ENCODE measurements at places on chromosomes 12 and 14.

DNA sequence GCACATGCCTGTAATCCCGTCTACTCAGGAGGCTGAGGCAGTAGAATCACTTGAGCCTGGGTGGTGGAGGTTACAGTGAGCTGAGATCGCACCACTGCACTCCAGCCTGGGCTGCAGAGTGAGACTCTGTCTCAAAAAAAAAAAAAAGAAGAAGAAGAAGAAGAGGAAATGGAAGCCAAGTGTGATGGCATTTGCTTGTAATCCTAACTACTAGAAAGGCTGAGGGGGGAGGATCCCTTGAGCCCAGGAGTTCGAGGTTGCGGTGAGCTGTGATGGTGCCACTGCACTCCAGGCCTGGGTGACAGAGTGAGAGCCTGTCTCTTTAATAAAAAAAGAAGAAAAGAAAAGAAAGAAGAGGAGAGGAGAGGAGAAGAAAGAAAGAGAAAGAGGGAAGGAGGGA lies 52.1 kb downstream of the LGMN start:
- DNase-seq = no peak

- no peak for DNase-seq
These were observed 89.3 kb upstream of the SLC38A4 start for GRCh38 chr12:46915082-46915481.

- no peak for DNase-seq
These were observed 65.6 kb upstream of the YARS2 start for GRCh38 chr12:32821293-32821692.

GRCh38 chr12:72272091-72272661 lies at the start of gene TRHDE:
TSS of gene TRHDE (plus strand) at chr12:72272370. CDS start at chr12:72272644, 274 bp downstream.
- DNase-seq = no peak

DNA sequence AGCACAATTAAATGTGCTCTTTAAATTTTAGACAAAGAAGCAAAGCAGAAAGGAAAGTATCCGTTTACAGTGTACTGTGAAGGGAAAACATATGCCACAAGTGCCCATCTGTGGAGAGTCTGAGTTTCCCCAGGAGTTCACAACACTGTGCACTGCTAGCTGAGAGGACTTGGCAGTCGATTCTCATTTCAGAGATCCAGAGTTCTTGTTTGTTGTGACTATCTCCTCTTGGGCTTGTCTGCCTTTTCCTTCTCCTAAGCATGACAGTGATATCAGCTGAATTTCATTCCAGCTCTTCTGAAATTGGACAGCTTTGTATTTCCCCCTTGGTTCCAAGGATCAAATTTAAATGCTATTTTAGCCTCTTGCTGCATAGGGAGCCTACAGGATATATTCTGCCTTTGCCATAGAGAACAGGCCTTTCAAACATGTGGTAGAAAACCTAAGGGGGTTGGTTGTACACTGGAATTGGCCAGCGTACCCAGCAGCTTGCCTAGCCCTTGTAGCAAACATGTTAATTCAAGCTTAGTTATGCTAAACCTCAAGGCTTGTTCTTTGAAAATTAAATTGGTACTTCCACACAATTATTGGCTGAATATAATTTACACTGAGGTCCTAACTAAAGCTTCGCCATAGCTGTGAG lies 259.2 kb upstream of the NOVA1 start:
- DNase-seq = no peak

- DNase-seq = peak; percentile 10
These were observed 1.5 kb downstream of the BCL2L14 start for GRCh38 chr12:12072064-12072760.

GRCh38 chr14:103343164-103343879 lies 9.3 kb downstream of the EIF5 start:
- peak; percentile 74 for DNase-seq

DNA sequence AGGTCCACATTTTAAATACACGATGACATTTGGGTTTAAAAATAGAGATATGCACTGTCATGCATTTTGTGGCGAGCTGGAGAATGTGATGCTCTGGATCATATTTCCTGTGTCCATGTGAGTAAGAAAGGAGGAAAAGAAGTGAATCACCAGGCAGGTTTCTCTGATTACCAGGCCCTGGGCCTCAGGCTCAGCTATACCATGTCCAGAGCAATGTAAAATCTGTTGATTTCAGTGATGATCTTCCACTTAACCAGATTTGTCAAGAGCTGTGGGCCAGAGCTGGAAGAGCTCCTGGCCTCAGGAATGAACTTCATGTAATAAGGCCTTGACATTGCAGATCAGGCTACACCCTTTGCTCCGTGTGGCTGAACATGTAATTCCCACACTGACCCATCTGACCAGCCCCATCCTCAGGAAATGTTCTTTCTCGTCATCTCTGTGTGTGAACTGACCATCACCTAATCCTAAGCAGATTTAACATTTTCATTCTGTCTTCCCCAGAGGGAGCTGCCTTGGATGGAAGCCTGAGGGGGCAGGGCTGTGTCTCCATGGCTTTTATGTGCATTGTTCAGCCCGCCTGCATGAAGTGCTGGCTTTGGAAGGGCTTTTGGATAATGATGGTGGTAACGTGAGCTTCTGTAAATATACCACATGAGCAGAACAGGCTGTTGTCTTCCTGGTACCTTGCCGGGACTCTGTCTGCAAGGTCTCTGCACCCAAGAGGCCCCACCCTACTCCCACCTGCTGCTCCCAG lies 54.5 kb downstream of the CRACR2A start:
- DNase-seq = no peak

DNA sequence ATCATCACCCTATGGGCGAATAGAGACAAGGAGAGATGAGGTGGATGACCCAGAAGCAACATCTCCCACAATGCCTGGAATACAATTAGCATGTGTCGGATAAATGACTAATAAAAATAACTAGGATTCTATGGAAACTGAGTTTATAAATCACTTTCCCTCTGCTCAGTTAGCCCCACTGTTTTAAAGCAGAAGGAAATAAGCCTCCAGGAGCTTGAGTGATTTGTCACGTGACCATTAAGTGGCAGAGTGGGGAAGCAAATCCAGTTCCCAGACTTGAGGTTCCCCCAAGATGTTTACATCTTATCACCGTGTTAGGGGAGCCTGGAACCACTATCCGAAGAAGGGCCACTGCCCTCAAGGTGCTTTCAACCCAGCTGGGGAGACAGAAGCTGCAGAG lies 136.5 kb upstream of the CCND2 start:
- DNase-seq = no peak

DNA sequence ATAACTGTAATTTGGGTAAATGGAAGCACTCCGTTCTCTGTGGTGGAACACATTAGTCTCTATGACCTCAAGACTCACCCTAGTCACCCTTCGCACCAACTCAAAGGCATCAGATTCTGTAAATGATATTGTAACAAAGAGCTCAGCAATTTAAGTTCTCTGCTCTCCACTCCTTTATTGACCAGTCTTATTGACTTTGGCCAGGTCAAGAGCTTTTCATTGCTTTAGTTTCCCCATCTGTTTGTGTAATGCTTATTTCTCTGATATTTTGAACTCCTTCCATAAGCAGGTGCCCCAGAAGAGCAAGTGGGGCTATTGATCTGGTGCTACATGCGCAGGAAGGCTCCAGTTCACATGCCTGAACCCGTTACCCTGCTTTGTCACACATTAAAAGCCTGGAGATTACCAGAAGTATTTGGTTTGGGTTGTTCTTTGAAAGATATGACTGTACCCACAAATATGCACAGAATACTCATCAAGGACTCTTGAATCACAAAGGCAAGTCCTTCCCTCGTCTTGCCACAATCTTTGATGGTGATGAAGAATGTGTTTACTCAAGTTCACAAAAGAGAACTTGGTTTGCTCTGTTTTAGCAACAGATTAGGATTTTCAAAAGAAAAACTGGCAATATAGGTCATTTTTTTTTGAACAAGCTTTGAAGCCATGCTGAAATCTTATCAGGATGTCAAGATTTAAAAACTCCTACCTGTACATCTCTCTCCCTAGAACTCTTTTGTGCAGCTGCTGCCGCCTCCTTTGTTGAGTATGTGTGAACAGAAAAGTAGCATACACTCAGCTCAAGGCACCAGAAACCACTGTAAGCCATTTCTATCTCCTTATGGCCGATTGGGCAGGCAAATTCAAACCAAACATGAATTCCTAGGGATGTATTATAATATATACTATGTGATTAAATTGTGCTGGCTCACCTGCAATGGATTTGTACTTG lies 193.9 kb downstream of the BCAT1 start:
- DNase-seq = no peak

DNA sequence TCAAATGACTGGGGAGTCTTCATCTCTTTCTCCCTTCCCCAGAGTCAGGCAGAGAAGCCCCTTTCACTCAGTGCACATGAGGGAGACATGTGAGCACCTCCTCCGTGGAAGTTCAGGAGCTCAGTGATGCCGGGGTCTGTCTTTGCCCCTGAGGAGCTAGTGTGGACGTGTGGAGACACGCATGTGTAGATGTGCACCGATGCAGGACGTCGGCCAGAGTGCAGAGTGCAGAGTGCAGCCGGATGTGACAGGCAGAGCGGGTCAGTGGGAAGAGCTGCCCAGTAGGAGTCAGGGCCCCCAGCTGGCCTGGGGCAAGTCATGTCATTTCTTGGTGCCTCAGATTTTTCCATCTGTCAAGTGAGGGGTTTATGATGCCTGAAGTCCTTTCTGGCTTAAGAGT lies 20.7 kb downstream of the TSPAN9 start:
- no peak for DNase-seq

DNA sequence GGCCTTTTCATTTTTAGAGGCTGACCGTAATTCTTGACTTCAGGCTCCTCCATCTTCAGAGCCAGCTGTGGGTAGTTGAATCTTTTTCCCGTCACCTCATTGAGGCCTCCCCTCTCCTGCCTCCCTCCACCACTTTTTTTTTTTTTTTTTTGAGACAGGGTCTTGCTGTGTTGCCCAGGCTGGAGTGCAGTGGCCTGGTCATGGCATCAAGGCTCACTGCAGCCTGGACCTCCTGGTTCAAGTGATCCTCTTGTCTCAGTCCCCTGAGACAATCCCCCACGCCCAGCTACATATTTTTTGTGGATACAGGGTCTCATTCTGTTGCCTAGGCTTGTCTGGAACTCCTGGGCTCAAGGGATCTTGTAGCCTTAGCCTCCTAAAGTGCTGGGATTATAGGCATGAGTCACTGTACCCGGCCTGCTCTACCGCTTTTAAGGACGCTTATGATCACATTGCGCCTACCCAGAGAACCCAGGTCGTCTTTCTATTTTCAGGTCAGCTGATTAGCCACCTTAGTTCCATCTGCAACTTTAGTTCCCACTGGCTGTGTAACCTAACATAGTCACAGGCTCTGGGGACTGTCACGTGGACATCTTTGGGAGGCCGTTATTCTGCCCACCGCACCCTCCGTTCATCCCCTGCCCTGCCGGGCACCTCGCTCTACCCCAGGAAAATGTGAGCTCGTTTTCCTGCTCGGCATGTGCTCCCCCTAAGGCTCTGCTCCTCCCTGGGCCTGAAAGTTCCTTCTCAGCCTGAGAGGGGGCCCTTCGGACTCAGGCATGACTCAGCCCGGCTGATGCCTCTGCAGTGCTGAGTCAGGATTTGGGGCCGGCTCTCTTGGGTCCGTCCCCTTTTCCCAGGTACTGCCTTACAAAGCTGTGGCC lies 13.4 kb downstream of the TNFAIP2 start:
- DNase-seq = peak; percentile 56

GRCh38 chr14:36238666-36239363 lies 62.3 kb upstream of the PTCSC3 start:
- DNase-seq = no peak

DNA sequence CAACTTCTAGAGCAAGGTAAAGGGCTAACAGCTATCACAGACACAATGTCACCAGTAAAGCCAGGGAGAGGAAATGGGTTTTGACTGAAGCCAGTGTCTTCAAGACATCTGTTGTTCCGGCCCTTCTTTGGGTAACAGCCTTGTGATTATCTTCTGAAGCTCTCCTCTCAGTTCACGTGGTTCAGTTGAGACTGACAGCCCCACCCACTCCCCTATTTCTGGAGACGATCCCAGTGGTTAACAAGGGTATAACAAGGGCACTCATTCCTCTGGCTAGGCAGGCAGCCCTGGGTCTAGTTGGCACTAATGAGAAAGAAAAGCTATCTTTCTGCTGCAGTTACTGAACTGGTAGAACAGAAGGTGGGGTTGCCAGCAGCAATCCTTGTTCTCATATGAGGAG lies 6.9 kb downstream of the GNPTAB start:
- peak; percentile 99 for DNase-seq

DNA sequence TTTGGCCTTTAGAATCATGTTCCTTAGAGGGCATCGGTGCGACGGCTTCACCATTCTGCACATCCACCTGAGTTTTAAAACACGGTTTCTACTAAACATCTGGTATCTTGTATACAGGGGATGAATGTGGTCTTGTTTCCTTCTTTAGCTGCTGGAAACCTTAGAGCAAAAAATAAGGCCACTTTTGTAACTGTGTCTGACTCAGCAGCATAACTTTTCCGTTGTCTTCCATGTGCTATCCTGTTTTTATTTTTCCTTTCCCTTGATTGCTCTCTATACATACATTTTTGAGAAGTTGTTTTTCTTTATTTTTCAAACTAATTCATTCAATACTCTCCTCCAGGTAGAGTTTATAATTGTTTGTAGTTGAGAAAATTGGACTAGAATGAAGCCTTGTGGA lies 108.8 kb upstream of the PCED1B start:
- no peak for DNase-seq

- DNase-seq = no peak
These were observed 41.4 kb upstream of the NUDT4 start for GRCh38 chr12:93336291-93336741.

- no peak for DNase-seq
These were observed 8.4 kb downstream of the GPRC5A start for GRCh38 chr12:12899530-12900380.

- DNase-seq = no peak
These were observed 115.2 kb downstream of the C12orf75 start for GRCh38 chr12:105445649-105446048.

DNA sequence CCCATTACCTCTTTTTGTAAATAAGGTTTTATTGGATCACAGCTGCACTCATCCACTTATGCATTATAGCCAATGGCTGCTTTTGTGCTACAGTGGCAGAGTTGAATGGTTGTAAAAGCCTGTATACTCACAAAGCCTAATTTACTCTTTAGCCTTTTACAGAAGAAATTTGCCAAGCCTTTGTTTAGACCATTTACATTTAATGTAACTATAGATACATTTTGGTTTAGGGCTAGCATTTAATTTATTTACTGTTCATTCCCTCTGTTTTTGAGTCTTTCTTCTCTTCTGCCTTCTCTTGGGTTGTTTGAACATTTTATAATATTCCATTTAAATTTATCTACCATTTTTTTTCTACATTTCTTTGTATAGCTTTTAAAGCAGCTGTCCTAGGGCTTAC lies 217.1 kb upstream of the AMIGO2 start:
- DNase-seq = no peak

Measured in hematopoietic multipotent progenitor cell treated with erythropoietin and hydrocortisone succinate and interleukin-3 and kit ligand, for 6 days (in vitro differentiated cells).